H9 (cell line): ENCODE measurements at places on chromosomes 11 and 22. TPM values are rescaled to one million over a fixed set of nuclear protein-coding genes. Genes with fewer than 3 reads are reported as not detected.

Gene DERL3
- 9.0 and 9.8 TPM in 2 replicates for total RNA-seq

Gene CDPF1
- total RNA-seq: 8.1 and 8.5 TPM in 2 replicates

DNA sequence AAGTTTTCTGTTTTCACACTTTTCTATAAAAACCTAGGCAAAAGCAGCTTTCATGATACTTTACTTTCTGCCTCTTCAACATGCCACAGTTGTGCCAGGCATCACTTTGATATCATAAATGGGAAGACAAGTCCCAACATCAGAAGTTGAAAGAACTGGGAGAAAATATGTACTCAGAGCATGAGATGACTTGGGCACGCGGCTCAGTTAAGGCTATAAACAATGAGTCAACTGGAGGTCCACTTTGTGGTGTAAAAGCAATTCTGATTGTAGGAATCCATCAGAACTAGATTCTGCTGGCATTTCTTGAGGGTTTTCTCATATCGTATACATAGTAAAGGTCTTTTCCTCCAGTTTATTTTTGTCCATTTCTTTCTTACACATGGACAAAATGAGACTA lies 109.7 kb upstream of the USP47 start:
- no peak for DNase-seq

GRCh38 chr22:47377926-47378560 lies 615.6 kb downstream of the TBC1D22A start:
- DNase-seq: no peak

Gene KDM4D
- total RNA-seq: 1.4 and 1.9 TPM in 2 replicates
